ENCODE measurements at places on chromosomes 12 and 14.

- no peak for DNase-seq
These were observed 262.9 kb downstream of the TMEM117 start for GRCh38 chr12:44098786-44099185.

DNA sequence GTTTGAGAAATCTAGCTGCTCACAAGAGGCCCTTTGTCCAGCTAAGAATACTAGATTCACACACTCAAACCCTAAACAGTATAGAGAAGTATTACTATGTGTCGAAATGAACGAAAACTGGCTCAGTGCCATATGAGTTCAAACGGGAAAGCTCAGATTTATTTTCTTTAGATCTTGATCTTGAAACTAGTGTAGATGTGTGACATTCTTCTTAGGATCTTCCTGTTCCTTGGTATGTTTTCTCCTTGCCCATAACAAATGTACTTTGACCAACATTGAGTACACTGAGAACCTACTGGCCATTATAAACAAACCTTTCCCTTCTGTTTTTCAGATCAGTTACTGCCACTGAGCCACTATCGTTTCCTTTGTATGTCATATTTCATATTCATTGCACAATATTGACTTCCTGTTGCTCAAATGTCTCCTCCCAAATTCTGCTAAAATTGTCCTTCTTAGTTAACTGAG, 21.3 kb downstream of the MYBPC1 start:
- DNase-seq, result no peak

- DNase-seq, result no peak
These were observed 68.2 kb upstream of the CLMN start for GRCh38 chr14:95387826-95388445.

GRCh38 chr14:98951031-98951430, 321.0 kb downstream of the BCL11B start:
- no peak for DNase-seq

- DNase-seq, result no peak
These were observed 31.6 kb downstream of the EAPP start for GRCh38 chr14:34507884-34508283.

DNA sequence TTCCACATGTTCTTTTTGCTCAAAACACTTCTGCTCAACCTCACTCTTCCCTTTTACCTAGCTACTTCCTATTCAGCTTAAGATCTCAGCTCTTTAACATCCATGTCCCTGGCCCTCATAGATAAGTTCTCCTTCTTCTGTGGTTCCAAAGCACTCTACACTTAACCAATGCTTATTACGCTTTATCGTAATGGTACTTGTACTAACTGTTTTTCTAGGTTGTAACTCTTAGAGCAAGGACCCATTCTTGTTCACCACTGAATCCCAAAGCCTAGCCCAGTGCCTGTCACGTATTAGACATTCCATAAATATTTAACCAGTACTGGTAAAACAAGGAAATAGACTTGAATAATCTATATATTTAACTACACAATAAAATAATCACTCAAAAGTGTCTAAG, 5.3 kb downstream of the SLC41A2 start:
- no peak for DNase-seq

All from SW 1271 (cell line).